ENCODE measurements at places on chromosomes 3 and 15.

GRCh38 chr3:3027976-3028567 lies 82.1 kb downstream of the IL5RA start:
- peak; percentile 16 for DNase-seq

GRCh38 chr15:80989081-80989517 lies 520 bp downstream of the MESD start:
- no peak for DNase-seq

- no peak for DNase-seq
Measured at GRCh38 chr3:197597335-197597734, 41.6 kb upstream of the BDH1 start.

GRCh38 chr3:148727231-148727630 lies 29.5 kb downstream of the AGTR1 start:
- DNase-seq = peak; percentile 11

DNA sequence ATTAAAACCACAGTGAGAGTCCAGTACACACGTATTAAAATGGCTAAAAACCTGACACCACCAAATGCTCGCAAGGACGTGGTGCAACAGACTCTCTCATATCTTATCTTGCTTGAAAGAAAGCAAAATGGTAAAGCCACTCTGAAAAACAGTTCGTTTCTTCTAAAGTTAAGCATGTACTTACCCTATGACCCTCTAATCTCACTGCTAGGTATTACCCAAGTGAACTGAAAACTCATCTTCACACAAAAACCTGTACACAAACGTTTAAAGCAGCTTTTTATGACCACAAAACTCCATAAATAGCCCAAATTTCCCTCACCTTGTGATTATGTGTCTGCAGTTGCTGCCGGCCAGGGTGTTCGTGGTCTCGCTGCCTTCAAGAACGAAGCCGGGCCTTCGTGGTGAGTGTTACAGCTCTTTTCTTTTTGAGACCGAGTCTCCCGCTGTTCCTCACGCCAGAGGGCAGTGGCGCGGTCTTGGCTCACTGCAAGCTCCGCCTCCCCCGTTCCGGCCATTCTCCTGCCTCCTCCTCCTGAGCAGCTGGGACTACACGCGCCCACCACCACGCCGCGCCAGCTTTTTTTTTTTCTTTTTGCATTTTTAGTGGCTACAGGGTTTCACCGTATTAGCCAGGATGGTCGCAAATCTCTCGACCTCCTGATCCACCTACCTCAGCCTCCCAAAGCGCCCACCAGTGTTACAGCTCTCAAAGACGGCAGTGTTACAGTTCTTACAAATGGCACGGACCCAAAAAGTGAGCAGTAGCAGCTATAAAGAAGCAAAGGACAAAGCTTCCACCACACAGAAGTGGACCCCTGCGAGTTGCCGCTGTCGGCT lies 165.4 kb downstream of the TJP1 start:
- no peak for DNase-seq

DNA sequence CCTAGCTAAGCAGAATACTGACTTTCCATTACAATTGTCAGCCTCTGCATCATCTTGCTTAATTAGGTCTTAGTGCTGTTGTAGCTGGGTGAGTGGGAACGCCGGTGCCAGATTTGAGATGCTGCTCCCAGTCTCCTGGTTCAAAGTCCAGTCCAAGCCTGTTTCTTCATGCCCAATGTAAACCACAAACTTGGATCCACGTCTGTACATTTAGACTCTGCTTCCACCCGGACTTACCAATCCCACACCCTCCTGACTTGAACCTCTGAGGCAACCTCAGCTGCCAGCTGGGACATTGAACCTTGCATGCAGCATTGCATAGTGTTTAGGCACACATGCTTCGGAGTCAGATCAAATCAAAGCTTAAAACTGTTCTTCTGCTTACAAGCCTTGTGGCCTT lies 43.0 kb downstream of the BCL2L10 start:
- no peak for DNase-seq

GRCh38 chr15:69568173-69569009 lies 115.8 kb downstream of the RPLP1 start:
- no peak for DNase-seq

DNA sequence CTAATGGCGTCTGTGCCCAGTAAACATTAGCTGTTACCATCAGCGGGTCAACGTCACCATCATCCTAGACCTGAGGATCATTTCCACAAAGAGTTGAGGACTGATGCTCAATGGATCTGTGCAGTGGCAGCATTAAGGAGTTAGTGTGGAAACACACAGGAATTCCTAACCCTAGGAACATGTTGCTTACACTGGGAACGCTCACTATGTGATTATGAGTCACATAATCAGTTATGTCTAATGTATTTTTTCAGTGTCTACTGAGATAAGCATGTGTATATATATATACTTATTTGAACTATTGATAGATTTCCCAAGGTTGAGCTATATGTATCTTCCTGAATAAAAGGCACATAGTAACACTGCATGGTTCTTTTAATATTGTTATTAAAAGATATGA lies 19.0 kb downstream of the ARNT2 start:
- DNase-seq = no peak

DNA sequence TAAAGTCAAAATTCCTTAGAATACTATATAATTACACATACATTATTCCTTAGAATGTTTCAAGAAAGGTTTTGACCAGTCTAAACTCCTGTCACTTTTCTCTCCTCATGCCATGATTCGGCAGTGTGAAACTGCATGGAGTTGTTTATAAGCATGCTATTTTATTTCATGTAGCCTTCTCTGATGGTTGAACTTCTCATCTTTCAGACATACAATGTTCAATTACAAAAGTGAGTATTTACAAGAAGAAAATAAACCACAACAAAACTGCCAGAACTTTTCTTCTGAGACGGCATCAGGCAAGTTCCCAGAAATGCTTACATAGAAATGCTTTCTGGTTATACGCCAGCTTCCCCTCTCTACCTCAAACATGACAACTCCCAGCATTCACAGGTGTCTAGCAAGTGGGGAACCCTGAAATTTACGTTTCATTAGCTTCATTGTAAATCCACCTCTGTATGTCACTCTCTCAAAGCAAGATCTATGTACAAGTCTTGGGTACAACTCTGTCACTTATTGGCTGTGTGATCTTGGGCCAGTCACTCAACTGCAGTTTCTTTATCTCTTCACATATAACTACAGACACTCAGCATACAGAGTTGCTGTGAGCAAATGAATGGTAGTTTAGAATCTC lies 42.7 kb downstream of the HDGFL3 start:
- peak; percentile 2 for DNase-seq

GRCh38 chr15:70219966-70220365 lies 122.2 kb upstream of the TLE3 start:
- no peak for DNase-seq

GRCh38 chr3:141375381-141376301 lies 7.3 kb downstream of the ZBTB38 start:
- no peak for DNase-seq

DNA sequence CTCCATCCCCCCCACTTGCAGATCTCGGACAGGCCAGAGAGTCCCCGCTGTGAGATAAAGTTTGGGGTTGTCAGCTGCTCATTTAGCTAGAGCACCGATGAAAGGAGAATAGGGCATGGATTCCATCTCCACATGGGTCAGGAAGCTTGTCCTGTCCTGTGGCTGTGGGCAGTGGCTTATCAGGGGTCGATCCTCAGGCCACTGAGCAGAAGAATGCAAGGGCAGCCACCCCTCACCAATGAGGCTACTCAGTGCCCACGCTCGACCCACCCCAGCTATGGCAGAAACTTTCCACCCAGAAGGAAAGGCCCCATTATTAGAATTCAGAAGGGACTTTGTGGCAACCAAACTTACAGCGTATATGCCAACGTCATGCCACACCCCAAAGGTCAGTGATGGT lies 43.3 kb downstream of the CPN2 start:
- DNase-seq = no peak

GRCh38 chr3:154976072-154976983 lies 103.8 kb upstream of the MME start:
- DNase-seq = no peak

DNA sequence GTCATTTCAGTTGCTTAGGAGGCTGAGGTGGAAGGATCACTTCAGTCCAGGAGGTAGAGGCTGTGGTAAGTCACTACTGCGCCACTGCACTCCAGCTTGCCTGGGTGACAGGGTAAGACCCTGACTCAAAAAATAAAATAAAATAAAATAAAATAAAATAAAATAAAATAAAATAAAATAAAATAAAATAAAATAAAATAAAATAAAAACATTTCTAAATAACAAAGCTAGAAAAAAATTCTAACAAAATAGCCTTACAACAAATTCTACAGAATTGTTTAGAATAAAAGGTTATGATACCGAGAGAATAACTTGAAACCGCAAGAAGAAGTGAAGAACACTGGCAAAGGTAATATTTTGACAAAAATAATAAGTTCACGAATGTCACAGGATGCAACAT lies 794.3 kb downstream of the NR2F2 start:
- no peak for DNase-seq

- DNase-seq = no peak
Measured at GRCh38 chr15:35885870-35886269, 339.9 kb upstream of the DPH6 start.

- no peak for DNase-seq
Measured at GRCh38 chr15:70051948-70052633, 45.6 kb downstream of the TLE3 start.

DNA sequence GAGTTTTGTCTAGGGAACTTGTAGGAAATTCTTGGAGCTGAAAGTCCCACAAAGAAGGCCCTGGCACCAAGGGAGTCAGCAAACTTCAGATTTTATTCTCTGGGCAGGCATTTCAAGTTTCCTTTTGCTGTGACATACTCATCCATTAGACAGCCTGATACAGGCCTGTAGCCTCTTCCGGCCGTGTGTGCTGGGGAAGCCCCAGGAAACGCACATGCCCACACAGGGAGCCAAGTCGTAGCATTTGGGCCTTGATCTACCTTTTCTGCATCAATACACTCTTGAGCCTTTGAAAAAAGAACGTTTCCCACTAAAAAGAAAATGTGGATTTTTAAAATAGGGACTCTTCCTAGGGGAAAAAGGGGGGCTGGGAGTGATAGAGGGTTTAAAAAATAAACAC lies 15.0 kb downstream of the TIGIT start:
- no peak for DNase-seq

GRCh38 chr3:67564973-67565372 lies 89.4 kb downstream of the SUCLG2 start:
- DNase-seq = no peak

GRCh38 chr3:101954936-101955335 lies 105.6 kb downstream of the NFKBIZ start:
- no peak for DNase-seq

DNA sequence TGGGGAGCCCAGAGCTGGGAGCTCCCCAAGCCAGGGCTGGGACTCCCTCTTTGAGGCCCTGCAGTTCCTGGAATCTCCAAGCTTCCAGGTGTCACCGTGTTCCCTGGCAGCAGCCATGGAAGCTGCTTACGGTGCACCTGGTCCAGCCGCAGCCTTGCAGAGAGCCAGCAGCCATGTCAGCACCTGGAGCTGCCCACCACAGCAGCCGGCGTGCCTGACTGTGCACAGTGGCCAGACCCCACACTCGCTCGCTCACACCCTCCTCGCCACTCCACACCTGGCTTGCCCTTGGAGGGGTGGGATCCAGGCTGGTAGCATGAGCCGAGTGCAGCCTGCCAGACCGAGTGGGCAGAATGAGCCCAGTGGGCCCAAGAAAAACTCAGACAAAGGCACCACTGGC lies 14.8 kb upstream of the HTR3E start:
- DNase-seq = no peak

Data from GM12891 (cell line).